ENCODE measurements at places on chromosomes 4 and X.

GRCh38 chr4:115972967-115973366 is 859.5 kb upstream of the NDST4 start:
- no peak for DNase-seq
- H3K36me3 ChIP-seq = no peaks in the 10 kb centered on the region
- H3K4me1 ChIP-seq = no peaks in the 10 kb centered on the region
- H3K27ac ChIP-seq = no peak overlapping the region
- no peak overlapping the region for H3K4me3 ChIP-seq

GRCh38 chr4:60129740-60130139 is 1070.4 kb upstream of the ADGRL3 start:
- no peak overlapping the region for H3K4me3 ChIP-seq
- no peaks in the 10 kb centered on the region for H3K4me1 ChIP-seq
- H3K27ac ChIP-seq = no peak overlapping the region
- DNase-seq = no peak
- H3K36me3 ChIP-seq = no peaks in the 10 kb centered on the region
- H3K27me3 ChIP-seq = no peaks in the 10 kb centered on the region

DNA sequence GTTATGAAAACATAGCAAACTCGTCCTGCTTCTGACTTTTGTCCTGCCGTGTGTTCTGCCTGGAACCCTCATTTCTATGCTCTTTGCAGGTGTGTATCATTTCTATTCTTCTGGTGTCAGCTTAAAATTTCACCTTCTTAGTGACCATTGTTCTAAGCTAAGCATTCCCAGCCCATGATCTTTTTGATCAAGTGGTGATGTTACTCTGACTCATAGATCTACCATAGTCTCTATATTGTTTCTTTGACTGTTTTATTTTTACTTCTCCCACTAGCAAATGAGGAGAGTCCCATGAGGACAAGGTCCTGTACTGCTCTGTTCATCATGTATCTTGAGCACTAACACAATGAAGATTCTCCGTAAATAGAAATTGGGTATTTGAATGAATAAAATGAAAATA is 14.1 kb upstream of the CXCL6 start:
- H3K27me3 ChIP-seq = no peaks in the 10 kb centered on the region
- no peaks in the 10 kb centered on the region for H3K4me1 ChIP-seq
- H3K4me3 ChIP-seq = no peak overlapping the region
- H3K27ac ChIP-seq = no peak overlapping the region
- no peaks in the 10 kb centered on the region for H3K36me3 ChIP-seq

- H3K4me1 ChIP-seq = no peaks in the 10 kb centered on the region
- H3K4me3 ChIP-seq = peak overlapping the region; percentile 44
- H3K27me3 ChIP-seq = peaks cover 7% of the 10 kb centered on the region
- no peak overlapping the region for H3K27ac ChIP-seq
Measured at GRCh38 chr4:140252742-140253555, 99.0 kb upstream of the MAML3 start.

DNA sequence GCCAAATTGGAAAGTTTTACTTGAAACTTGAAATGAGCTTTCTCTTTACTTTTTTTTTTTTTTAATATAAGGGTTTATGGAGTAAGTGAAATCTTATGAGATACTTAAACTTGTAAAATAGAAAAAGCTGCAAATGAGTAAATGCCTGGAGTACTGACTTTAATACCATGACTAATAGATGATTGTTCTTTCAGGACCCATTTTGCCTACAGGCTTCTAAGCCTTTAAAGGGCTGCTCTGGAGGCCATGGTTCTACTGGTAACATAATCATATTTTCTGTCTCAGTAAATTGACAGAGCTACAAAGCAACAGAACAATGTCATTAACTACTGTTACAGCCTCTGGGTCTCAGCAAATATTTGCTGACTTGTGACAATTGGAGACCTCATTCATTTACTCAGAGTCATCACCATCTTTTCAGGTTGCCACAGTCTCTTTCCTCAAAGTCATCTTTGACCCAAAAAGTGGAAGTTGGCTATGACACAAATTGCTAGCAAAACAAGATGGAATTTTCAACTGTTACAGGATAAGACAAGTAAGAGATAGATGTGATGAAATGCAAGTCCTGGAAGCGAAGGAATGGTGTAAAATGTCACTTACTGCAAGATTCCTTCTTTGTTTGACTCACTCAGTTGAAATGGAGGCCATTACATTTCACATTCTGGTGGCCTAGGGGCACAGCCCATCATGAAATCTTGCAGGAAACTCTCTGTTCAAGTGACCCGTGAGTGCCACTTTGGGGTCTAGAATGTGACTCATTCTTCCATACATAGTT is 132.7 kb downstream of the BTC start:
- no peak overlapping the region for H3K4me3 ChIP-seq
- no peaks in the 10 kb centered on the region for H3K27me3 ChIP-seq
- H3K27ac ChIP-seq = no peak overlapping the region
- DNase-seq = no peak
- no peaks in the 10 kb centered on the region for H3K36me3 ChIP-seq

DNA sequence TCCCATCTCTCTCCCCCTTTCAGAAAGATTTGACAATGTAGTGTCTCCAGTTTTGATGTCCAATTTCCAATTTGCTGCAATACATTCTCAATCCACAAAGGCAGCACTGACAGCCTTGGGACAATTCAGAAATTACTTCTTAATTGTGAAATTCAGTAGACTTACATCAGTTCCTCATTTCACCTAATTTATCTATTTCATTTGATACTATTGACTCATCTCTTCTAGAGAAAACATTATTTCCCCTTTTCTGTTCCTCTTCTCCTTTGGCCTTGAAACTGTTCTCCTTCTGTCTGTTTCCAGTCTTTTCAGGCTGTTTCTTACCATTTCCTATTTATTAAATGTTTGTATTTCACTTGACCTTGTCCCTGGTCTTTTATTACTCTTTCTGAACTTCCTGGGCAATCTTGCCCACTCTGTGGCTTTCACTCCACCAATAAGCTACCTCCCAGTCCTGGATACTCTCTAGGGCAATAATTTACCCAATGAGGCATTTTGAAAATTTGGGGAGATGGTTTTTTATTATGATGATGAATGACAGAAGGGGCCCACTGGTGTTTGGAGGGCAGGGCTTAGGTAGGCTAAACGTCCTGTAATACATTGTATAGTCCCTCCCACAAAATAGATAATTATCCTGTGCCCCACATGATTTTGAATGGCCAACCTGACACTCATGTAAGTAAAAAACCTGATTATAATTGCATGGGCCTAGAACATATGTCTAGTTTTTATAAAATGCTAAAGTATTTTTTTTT is 498.0 kb upstream of the BOD1L1 start:
- no peaks in the 10 kb centered on the region for H3K27me3 ChIP-seq
- H3K36me3 ChIP-seq = no peaks in the 10 kb centered on the region
- no peak overlapping the region for H3K27ac ChIP-seq
- no peaks in the 10 kb centered on the region for H3K4me1 ChIP-seq
- no peak overlapping the region for H3K4me3 ChIP-seq

DNA sequence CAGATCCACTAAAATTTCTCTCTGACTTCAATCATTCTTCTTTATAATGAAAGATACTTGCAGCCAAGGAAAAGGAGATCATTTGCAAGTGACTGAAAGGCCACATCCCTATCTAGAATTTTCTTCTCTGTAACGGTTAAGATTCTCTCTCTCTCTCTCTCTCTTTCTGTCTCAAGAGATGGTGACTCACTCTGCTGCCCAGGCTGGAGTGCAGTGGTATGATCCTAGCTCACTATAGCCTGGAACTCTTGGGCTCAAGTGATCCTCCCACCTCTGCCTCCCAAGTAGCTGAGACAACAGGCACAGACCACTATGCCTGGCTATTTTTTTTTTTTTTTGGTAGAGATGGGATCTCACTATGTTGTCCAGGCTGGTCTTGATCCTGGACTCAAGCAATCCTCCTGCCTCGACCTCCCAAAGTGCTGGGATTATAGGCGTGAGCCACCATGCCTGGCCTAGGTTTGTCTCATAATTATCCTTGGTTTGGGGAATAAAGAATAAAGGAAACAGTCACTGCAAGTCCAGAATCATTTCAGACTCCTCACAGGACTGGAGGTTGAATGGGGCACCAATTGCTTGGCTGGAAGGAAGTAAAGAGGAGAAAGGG is 33.3 kb upstream of the GALNT7 start:
- H3K36me3 ChIP-seq = no peaks in the 10 kb centered on the region
- H3K27me3 ChIP-seq = no peaks in the 10 kb centered on the region
- no peaks in the 10 kb centered on the region for H3K4me1 ChIP-seq

- DNase-seq = no peak
- no peaks in the 10 kb centered on the region for H3K36me3 ChIP-seq
- no peak overlapping the region for H3K4me3 ChIP-seq
Measured at GRCh38 chr4:44761306-44761705, 35.0 kb upstream of the GNPDA2 start.

- no peaks in the 10 kb centered on the region for H3K36me3 ChIP-seq
- no peak overlapping the region for H3K4me3 ChIP-seq
- H3K27me3 ChIP-seq = no peaks in the 10 kb centered on the region
- H3K4me1 ChIP-seq = no peaks in the 10 kb centered on the region
- DNase-seq = no peak
- H3K27ac ChIP-seq = no peak overlapping the region
Measured at GRCh38 chr4:28822163-28822562, 1898.0 kb upstream of the PCDH7 start.

DNA sequence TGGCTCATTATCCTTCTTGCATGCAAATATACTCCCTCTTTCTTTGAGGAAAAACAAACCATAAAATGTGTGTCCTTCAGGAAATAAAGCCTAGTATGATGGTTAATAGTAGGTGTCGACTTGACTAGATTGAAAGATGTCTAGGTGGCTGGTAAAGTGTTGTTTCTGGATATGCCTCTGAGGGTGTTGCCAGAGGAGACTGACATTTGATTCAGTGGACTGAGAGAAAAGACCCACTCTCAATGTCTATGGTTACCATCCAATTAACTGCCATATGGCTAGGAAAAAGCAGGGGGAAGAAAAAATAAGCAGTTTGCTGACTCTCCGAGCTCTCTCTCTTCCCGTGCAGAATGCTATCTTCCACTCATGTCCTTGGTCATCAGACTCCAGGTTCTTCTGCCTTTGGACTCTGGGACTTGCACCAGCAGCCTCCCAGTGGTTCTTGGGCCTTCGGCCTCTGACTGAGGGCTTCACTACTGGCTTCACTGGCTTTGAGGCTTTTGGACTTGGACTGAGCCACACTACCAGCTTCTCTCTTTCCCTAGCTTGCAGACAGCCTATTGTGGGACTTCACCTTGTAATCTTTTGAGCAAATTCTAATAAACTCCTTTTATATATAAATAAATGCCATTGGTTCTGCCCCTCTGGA is 532.1 kb upstream of the HTR2C start:
- H3K4me3 ChIP-seq = no peak overlapping the region
- DNase-seq = no peak
- no peaks in the 10 kb centered on the region for H3K27me3 ChIP-seq
- no peaks in the 10 kb centered on the region for H3K36me3 ChIP-seq

DNA sequence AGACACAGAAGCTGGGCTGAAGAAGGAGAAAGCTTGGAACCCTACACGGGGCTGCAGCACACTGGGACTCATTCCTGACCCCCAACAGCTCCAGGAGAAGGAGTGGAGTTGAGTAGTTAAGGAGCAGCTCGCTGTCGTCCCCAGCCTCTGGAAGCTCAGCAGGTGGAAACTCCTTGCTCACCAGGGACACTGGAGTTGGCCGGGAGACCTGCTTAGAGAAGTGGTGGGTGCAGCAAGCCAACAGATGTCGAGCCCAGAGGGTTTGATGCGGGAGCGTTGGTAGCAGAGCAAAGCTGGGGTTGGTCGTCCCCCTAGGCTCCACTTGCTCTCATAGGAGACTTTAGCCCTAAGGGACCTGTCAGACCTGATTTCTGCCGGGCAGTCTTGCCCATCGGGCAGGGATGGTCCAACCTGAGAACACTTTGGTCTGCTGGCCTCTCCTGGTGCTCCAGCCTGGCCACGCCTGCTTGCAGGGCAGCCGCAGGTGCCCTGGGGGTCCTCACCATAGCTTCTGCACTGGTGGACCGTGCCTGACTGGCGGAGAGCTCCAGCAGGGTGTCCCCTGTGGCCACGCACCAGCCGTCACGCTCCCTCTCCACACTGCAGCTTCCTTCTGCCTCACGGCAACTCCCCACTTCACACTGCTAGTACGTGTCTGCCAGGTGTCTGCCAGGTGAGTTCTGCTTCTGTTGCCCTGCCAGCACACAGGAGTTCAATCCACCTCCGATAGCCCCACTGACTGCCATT is 353.7 kb downstream of the GASK1B start:
- H3K4me3 ChIP-seq = no peak overlapping the region
- H3K27me3 ChIP-seq = no peaks in the 10 kb centered on the region
- no peak for DNase-seq

GRCh38 chr4:31655328-31655727 is 935.2 kb downstream of the PCDH7 start:
- H3K27me3 ChIP-seq = no peaks in the 10 kb centered on the region
- H3K4me1 ChIP-seq = no peaks in the 10 kb centered on the region
- H3K27ac ChIP-seq = no peak overlapping the region
- H3K36me3 ChIP-seq = no peaks in the 10 kb centered on the region
- DNase-seq = no peak
- no peak overlapping the region for H3K4me3 ChIP-seq

- no peak overlapping the region for H3K4me3 ChIP-seq
- H3K36me3 ChIP-seq = no peaks in the 10 kb centered on the region
- no peak for DNase-seq
- no peaks in the 10 kb centered on the region for H3K4me1 ChIP-seq
- no peaks in the 10 kb centered on the region for H3K27me3 ChIP-seq
Measured at GRCh38 chr4:125527681-125528080, 212.9 kb downstream of the FAT4 start.

DNA sequence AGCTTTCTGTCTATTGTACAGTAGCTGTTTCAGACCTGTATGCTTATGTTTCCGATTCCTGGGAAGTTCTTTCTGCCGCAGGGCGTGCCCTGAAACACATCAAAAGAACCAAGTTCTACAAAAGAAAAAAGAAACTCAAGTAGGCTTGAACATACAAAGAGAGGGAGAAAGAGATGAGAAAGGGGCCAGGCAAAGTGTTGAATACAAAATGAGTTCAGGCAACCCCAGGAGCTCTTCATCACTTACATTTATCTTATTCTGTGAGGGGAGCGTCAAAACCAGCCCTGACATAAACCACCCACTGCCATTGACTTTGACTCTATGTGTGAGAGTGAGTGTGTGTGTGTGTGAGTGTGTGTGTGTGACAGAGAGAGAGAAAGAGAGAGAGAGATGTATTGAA is 26.5 kb upstream of the ATOH1 start:
- H3K4me1 ChIP-seq = no peaks in the 10 kb centered on the region
- DNase-seq = no peak
- no peaks in the 10 kb centered on the region for H3K27me3 ChIP-seq
- H3K4me3 ChIP-seq = no peak overlapping the region
- H3K27ac ChIP-seq = no peak overlapping the region

GRCh38 chr4:71237641-71238040 is 101.2 kb upstream of the SLC4A4 start:
- H3K27me3 ChIP-seq = no peaks in the 10 kb centered on the region
- no peak overlapping the region for H3K27ac ChIP-seq
- no peaks in the 10 kb centered on the region for H3K36me3 ChIP-seq
- DNase-seq = no peak
- no peaks in the 10 kb centered on the region for H3K4me1 ChIP-seq

DNA sequence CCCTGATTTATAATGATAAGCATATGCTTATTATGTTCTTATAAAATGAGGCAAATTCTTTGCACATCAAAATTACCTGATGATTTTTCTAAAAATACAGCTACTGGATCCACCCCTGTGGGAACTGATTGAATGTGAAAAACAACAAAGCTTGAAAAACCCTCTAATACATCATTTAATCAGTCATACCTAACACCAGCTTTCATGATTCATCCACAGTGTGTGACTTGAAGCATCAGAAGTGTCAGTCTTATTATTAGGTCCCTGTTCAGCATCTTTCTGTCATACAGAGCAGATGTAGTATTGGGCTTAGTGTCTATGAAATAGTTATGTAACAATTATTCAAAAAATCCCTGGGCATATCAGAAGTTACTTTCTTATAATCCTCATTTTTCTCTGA is 671.3 kb upstream of the GALNT7 start:
- no peak overlapping the region for H3K27ac ChIP-seq
- no peak for DNase-seq
- no peaks in the 10 kb centered on the region for H3K4me1 ChIP-seq
- H3K27me3 ChIP-seq = no peaks in the 10 kb centered on the region
